HEK293T (cell line): ENCODE measurements at places on chromosomes 2 and 18.

DNA sequence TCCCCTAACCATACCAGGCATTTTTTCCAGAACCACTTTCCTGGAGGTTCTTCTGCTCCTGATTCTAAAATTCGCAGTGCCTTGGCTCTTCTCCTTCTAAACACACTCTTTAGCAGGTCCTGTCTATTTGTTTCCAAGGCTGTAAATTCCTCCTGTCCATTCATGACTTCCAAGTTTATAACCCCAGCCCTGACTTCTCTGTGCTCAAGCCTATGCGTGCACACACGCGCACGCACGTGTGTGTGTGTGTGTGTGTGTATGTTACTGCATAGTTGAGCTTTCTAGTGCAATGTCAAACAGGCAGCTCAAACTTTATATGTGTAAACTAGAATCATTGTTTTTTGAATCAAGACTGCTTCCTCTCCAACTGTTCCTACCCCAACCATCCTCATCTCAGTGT is 337.7 kb downstream of the LRRTM1 start:
- DNase-seq = no peak

DNA sequence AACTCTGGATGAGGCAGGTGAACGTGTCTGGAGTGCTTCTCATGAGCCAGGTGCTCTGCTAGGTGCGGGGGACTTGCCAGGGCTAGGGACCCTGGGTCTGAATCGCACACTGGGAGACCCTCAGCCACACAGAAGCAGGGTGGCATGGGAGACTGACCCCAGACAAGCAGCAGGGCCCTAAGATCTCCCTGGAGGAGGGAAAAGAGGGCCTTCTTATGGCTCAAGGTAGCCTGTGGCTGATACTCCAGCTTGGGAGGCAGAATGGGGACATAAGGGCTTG is 12.8 kb upstream of the CIB4 start:
- no peak for DNase-seq

- DNase-seq = no peak
These were observed 3.8 kb upstream of the LTBP1 start for GRCh38 chr2:32942793-32943485.

- DNase-seq = no peak
These were observed 4.4 kb downstream of the SMAD7 start for GRCh38 chr18:48946329-48946835.

- DNase-seq = no peak
These were observed 50.7 kb upstream of the HNRNPA3 start for GRCh38 chr2:177161741-177162460.

DNA sequence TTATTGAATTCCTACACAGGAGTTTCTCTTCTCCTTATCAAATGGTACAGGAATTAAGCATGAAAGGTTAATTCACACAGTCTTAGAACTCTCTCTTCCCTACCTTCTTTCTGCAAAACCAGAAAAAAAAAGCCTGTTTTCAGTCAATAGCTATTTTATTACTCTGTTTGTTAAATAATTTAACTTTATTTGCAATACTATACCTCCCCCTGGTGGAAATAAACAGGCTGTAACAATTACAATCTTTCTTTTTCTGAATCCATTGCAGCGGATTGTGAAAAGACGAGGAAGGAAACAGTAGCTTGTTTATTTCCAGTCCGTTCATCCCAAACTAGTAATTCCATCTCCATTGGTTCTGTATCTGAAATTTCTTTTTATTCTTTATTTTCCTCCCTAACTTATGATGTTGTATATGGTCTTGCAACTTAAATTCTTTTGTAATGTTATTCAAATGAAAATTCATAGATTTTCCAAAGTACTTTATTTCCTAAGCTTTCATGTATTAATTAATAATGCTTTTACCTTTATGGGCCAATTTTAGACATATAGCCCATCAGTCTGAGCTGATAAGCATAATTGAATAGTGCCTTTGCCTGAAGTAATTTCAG is 165.2 kb downstream of the SH3BP4 start:
- no peak for DNase-seq

DNA sequence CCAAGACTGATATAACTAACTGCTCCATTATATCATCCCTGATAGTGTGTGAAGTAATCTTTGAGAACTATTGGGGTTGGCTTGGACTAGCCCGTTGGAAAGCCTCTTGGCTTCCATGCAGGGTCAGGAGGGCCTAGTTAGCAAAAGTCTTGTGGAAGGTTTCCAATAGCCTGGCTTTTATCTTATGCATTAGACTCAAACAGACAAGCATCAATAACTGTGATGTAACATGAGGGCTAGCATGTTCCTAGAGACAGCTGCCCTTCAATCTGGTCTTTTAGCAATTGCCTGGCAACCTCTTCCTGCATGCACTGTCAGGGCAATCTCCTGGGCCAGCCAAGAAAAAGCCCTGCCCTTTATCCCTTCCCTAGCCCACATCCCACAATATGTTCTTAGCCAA is 18.2 kb downstream of the SLC8A1 start:
- DNase-seq = no peak

- no peak for DNase-seq
These were observed 63.0 kb downstream of the RHBDD1 start for GRCh38 chr2:226898897-226899296.

DNA sequence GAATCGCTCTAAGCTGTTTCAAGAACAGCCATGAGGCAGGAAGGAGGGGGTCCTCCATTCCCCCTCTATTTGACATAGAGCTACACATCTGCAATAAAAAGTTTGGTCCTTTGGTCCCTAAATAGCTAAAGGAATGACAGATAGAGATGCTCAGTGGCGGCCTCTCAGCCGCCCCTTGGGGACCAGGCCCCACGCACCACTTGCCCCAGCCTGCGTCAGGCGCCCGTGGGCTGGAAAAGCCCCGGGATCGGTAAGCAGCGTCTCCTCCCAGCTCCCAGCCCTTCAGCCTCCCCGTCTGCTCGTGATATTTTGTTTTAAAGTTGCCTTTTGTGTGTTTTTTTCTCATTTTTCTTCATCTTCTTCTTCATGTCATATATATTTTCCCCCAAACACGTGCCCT is 321.0 kb downstream of the CELF4 start:
- DNase-seq = no peak

- no peak for DNase-seq
These were observed 39.2 kb upstream of the BIN1 start for GRCh38 chr2:127146071-127146725.

DNA sequence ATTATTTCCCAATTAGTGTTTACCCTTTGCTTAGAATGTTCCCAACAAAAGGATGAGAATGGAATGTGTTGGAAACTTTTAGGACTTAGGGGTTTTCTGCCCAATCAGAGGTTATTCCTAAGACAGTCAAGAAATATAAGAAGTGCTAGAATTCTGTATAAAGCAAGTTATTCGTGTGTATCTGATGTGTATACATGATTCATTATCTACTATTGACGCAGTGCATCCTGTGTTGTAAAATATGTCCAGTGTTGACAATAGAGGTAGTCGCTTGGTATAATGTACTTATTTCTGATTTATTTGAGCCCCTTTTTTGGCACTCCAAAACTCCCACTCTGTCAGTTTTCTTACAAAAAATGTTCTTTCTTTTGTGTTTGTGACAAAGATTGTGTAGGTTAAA is 881 bp downstream of the PIKFYVE start:
- DNase-seq = no peak

- no peak for DNase-seq
These were observed 3.0 kb upstream of the CD8A start for GRCh38 chr2:86793752-86794151.

DNA sequence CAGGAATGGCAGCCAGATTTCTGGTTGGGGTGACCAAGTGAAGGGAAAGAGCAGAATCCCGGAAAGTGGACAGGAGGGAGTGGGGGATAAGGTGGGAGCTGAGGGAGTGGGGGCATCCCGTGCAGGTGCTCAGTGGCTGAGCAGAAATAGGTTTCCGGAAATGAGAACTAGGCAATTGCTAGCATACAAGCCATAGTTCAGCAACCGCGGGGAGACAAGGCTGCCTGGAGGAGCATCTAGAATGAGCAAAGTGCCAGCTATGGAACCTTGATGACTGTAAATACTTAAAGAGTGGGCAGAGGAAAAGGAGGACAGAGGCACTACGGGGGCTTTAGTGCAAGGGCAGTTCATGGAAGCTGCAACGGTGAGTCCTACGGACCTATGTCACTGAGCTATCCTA is 220.2 kb downstream of the BCL11A start:
- DNase-seq = no peak

DNA sequence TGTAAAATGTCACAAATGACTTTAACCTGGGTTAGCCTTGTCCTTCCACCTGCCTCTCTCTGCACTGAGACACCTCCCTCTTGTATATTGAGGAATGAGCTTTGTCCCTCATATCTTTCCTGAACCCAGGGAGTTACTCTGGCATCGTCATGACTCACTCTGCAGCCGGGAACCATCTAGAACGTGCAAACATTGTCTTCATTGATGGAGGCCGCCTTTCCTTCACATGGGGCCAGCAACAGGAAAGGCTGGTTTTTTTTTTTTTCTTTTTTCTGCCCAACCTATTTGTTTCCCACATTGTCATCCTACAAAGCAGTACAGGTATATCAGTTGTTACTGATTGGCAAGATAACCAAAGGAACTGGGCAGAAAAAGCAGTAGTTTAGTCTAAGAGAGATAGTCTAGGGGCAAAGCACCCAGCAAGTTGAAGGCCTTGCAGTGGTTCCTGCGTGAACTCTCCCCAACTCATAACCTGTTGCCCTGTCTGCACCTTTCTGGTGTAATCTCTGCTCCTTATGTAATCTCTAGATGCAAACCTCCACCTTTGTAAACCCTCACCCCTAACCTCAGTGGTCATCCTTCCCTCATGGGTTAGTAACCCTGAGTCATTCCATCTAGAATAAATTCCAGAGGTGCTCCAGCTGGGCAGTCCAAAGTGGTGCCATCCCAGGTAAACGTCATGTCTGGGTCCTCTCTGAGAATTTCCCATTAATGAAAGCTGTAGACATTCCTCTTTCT is 38.3 kb downstream of the SLC40A1 start:
- no peak for DNase-seq

DNA sequence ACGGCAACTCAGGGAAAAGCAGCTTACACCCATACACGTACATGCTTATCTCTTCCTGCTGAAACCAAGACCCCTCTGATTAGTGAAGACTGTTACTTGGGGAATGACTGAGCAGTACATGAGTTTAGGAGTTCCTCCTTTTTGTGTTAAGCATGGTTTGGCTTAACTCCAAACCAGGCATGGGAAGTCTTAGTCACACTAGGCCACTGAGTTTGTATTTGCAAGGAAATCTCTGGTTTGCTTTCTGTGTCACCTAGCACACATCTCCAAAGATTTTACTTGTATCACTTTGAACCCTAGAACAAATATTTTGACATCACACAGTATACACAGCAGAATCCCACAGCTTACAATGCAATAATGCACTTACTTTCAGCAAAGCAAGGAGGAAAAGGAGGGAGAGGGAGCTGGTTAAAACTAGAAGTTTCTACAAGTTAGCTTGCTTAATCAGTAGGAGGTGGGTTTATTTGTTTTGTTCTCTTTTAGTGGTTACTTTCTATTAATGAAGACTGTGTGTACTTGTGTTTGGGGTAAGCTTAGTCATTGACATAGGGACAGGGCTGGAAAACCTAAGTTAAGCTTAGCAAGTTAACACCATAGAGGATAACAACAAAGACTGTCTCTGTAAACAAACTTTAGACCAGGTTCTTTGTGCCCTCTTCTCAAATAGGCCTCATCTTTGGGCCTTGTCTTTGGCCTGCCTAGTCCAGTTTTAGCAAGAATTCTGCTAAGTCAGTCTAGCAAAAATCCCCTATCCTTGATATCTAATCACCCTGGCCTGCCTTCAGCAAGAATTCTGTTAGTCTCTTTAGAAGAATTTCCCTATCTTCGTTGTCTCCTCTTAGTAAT is 219.4 kb downstream of the MREG start:
- DNase-seq = no peak

GRCh38 chr2:233101141-233101540 is 41.0 kb downstream of the INPP5D start:
- DNase-seq = no peak

- no peak for DNase-seq
These were observed 31.1 kb downstream of the HK2 start for GRCh38 chr2:74864728-74865722.

DNA sequence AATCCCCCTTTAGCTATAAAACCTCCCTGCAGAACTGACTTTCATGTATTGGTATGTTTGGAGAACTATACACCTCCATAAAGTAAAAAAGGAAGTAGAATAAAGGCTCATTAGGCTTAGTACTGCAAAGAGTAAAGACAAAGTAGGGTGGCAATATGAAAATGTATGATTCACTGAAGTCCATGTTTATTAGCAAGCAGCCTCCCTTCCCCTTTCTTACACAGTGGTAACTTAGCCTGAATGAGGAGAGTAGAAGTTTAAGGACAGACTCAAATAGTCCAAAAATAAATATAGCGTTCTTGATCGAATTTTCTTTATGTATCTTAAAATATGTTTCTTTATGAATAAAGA is 1.5 kb downstream of the ZNF804A start:
- no peak for DNase-seq

DNA sequence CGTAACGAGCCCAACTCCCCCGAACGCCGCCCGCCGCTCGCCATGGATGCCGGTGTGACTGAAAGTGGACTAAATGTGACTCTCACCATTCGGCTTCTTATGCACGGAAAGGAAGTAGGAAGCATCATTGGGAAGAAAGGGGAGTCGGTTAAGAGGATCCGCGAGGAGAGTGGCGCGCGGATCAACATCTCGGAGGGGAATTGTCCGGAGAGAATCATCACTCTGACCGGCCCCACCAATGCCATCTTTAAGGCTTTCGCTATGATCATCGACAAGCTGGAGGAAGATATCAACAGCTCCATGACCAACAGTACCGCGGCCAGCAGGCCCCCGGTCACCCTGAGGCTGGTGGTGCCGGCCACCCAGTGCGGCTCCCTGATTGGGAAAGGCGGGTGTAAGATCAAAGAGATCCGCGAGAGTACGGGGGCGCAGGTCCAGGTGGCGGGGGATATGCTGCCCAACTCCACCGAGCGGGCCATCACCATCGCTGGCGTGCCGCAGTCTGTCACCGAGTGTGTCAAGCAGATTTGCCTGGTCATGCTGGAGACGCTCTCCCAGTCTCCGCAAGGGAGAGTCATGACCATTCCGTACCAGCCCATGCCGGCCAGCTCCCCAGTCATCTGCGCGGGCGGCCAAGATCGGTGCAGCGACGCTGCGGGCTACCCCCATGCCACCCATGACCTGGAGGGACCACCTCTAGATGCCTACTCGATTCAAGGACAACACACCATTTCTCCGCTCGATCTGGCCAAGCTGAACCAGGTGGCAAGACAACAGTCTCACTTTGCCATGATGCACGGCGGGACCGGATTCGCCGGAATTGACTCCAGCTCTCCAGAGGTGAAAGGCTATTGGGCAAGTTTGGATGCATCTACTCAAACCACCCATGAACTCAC is 673 bp downstream of the PCBP1 start:
- DNase-seq = no peak

- no peak for DNase-seq
These were observed 4.2 kb upstream of the POU3F3 start for GRCh38 chr2:104849618-104850141.

- no peak for DNase-seq
These were observed 219.6 kb downstream of the CELF4 start for GRCh38 chr18:37346048-37346447.

GRCh38 chr2:172103471-172104272 is 972 bp upstream of the DLX2 start:
- peak; percentile 82 for DNase-seq

- no peak for DNase-seq
These were observed 264.4 kb downstream of the ZNF407 start for GRCh38 chr18:74862094-74862493.
